HEK293T (cell line): ENCODE measurements at places on chromosomes 1 and 21.

GRCh38 chr1:42938645-42939615 is 19.7 kb downstream of the SLC2A1 start:
- no peak for DNase-seq

- no peak for DNase-seq
These were observed 11.4 kb downstream of the GGPS1 start for GRCh38 chr1:235339746-235340145.

- DNase-seq: no peak
These were observed 98.6 kb downstream of the SIK1 start for GRCh38 chr21:43328185-43328957.

- DNase-seq: no peak
These were observed 19.9 kb upstream of the PTCH2 start for GRCh38 chr1:44862829-44863401.

- DNase-seq: no peak
These were observed 37.8 kb downstream of the ELK4 start for GRCh38 chr1:205593967-205594366.

DNA sequence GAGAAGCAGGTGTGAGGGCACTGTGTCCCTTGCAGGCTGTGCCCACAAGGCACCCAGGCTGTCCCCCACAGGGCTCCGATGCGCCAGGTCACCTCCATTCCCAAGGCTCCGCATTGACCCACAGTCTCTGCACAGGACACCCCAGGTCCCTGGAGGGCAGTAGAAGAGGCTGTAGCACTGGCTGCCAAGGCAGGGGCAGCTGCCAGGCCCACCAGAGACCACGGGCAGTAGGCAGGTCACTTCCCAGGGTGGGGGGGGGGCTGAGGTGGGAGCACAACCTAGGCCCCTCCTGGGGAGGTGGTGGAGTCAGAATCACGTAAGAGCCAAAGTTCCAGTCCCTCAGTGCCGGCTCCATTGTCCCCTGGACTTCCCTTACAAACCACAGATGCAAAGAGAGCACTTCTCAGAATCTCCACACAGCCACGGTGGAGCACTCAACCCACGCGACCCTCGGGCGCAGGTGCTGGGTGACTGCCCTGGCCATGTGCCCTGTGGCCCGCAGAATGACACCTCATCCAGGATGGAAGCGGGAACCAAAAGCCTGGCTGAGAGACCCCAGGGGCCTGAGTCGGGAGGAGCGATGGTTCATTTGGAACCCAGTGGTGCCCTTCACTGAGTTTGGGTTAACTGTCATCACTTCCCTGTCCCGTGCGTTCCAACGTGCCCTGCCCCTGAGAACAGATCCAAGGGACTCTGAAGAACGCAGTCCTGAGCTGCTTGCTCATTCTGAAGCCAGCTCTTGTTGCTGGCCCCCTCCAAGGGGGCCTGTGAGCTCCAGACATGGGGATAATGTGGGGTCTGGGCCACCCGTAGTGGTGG is 69.7 kb upstream of the PDE9A start:
- no peak for DNase-seq

DNA sequence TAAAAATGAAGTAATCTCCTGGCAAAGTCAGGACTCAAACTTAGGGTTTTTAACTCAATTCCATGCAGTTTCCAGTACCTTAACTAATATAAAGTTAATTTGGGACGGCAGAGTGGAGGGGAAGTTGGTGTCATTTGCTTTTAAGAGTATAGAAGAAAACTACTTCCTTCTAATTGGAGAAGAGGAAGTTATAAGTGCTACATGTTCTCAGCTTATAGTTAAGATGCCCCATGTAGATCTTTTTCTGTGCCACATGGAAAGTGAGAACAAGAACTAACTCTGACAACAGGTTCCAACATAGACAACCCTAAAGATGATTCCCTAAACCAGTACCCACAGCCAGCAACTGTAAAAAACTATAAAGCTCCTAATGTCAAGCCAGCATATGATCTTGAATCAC is 11.5 kb downstream of the RRAGC start:
- no peak for DNase-seq

GRCh38 chr1:170200161-170200560 is 54.4 kb downstream of the NTMT2 start:
- DNase-seq: no peak

DNA sequence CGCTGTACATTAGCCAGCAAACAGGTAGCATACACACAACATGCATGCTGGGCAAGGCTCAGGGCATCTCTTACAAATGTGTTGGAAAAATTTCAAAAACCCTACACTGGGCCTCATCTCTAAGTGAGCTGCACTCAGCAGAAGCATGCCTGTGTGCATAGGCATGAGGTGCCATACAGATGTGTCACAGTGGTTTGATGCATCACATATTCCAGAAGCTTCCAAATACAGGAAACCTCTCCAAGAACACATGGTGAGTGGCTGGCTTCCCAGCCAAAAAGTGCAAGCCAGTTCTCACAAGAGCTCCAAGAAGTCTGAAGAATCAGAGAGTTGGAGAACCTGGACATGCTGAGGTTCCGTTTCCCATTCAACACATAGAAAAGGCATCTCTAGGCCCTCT is 58.3 kb downstream of the CD46 start:
- DNase-seq: no peak

DNA sequence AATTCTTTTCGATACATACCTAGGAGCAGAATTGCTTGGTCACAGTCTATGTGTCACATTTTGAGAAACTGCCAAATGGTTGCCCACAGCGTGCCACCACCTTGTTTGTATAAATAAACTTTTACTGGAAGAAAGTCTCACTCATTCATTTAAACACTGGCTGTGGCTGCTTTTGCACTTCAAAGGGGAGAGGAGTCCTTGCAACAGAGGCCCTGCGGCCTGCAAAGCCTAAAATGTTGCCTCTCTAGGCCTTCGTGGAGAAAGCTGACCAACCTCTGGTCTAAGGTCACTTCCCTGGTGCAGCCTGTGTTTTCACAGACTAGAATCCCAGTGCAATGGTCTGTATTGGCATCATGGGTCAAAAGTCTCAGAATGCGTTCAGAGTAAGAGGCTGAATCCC is 8.3 kb downstream of the RIPK4 start:
- DNase-seq: no peak

- no peak for DNase-seq
These were observed 7.3 kb downstream of the TMEM35B start for GRCh38 chr1:34977858-34978257.

- DNase-seq: no peak
These were observed 9.7 kb upstream of the COL6A2 start for GRCh38 chr21:46088189-46088588.

- DNase-seq: no peak
These were observed 121.6 kb downstream of the RGS7 start for GRCh38 chr1:241235256-241235897.

GRCh38 chr1:228332797-228333738 is 73.6 kb downstream of the TRIM11 start:
- DNase-seq: no peak

DNA sequence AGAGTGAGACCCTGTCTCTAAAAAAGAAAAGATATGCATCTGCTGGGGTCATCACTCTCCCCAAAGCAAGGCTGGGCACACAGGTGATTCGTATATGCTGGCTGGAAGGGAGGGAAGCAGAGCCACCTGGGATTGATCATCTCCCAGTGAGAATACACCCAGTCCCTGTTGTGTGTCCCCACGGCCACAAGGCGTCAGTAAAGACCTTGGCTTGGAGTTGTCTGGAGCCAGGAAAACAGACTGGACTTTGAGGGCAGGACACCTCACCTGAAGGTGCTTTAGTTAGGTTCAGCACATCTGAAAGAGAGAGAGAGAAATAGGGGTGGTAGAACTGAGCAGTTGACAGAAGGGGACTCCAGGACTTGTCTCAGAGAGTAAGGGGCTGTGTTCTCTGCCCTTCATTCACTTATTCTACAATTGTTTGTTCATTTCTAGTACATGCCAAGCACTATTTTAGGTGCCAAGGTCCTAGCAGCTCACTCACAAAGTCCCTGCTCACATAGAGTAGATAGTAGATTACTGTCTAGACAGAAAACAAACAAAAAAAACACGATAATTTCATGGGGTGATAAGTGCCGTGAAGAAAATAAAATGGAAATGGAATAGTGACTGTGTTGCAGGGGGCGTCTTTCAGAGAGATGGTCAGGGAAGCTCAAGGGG is 13.5 kb downstream of the CITED4 start:
- DNase-seq: peak; percentile 74

DNA sequence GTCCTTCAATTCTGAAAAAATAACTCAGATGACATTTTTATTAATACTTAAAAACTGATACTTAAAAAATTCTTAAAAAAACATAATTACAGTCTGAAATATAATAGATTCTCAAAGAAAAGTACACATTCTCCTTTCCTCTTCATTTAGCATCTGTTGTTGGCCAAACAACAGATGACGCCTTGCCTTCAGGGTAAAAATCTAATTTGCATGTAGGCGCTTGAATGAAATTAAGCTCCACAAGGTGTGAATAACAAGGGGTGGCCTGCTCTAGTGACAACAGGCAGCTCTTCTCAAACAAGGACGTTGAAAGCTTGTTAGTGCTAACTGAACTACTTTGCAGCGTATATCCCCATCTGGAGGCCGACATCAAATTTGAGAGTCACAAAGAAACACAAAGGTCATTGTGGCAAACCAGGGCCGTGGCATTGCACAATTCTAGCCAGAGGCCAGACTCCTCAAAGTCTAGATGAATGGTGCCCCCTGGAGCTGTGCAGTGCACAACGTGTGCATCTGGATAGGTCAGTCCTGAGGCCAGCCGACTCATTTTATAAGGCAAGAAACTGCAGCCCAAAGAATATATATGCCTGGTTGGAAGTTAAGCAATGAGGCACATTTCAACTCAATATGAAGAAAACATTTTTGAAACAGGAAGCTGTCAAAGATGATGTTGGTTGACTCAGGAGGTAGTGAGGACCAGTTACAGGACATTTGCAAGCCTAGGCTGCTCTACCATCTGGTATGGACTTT is 459.2 kb upstream of the RUNX1 start:
- no peak for DNase-seq

GRCh38 chr1:60621368-60621851 is 461.0 kb upstream of the NFIA start:
- DNase-seq: peak; percentile 56

DNA sequence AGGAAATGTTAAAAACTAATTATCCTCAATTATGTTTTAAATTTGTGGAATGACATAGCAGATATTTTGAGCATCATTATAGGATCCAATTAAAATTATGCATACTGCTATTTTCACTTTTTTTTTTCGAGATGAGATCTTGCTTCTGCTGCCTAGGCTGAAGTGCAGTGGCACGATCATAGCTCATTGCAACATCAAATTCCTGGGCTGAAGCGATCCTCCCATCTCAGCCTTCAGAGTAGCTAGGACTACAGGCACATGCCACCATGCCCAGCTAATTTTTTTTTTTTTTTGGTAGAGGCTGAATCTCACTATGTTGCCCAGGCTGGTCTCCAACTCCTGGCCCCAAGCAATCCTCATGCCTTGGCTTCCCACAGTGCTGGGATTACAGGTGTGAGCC is 11.3 kb upstream of the SLC1A7 start:
- no peak for DNase-seq

DNA sequence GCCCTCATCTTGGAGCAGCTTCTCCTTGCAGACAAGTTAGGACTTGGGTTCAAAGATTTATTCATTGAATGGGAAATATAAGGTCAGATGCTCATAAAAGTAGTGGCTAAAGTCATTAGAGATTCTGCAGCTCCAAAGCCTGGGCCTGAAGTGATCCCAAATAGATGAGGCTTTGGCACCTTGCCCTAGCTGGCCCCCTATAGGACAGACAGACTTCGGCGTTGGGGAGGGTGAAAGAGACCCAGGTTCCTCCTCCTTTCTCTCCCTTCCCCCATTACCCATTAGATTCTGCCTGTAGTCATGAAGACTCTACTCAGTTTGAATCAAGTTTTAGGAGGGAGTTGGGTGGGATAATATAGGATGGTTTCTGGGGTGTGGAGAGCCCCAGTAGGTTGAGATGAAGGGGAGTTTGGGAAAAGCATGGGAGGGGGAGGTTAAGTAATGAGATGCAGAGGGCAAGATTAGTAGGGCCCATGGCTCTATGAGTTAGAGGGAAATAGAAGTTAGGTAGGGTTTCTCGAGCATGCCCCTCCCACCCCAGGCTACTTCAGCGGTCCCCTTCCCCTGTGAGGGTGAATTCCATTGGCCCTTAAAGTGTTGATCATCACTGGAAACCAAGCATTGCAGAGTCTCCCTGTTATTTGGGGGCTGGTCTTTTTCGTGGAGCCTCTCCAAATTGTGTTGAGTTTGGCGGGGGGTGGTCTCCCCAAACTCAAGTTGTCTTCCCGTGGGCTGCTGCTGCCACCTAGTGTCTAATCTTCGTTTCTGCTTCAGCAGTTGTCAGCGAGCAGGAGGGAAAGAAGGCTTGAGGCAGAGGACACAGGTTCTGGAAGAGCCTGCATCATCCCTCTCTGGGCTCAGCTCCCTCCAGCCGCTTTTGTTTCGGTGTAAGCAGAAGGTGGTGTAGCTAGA is 2.1 kb upstream of the AHDC1 start:
- peak; percentile 56 for DNase-seq

DNA sequence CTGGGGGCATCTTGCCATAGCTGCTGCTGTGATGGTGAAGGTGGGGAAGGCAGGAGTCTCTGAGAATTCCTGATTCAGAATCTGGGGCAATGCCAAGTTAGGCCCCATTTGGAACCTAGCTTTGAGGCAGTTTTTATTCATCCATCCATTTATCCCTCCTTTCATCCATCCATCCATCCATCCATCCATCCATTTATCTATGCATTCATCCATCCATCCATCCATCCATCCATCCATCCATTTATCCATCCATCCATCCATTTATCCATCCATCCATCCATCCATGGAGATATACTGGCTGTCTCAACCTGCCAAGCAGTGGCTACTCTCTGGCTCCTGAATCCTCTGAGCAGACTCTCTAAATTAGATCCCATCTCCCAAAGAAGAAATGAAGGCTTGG is 83.1 kb downstream of the PRDM16 start:
- DNase-seq: no peak

DNA sequence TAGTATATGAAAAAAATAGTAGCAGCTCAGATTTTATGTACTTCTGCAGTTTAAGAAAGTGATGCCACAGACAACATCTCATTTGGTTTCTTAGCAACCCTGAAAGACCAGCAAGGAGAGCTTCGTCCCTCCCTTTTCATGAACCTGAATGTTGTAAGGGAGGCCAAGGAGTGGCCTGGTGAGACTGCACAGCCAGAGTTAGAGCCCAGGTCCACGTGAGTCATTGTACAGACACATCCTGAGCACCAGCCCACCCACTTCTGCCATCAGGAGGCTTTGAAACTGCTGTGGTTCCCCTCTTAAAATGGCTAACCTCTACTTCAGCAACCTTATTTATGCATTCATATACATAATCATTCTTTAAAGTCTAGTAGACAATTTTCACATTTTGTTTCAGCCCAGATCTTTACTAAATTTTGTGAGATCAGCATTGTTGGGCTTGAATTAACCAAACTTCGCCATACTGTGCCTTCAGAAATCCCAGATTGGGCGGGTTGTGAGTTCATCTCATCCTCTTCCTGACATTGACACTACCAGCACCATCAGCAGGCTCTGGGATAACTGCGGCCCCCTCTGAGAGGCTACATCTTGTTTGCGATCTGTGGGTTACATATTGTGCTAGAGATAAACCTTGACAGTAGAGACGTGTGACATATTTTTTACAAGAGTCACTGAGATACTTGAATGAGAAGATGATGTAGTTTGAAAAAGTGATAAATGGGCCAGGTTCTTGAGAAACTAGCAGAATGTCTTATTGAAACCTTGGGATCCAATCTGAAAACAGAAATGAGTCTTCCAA is 106.7 kb downstream of the CAMTA1 start:
- no peak for DNase-seq
